ENCODE measurements at places on chromosomes 7 and 10.
A peak's percentile ranks its signal among the peaks of the same experiment; 100 is the strongest.

- peak; percentile 86 for DNase-seq
Measured at GRCh38 chr10:15585303-15585715, 134.4 kb downstream of the ITGA8 start.

DNA sequence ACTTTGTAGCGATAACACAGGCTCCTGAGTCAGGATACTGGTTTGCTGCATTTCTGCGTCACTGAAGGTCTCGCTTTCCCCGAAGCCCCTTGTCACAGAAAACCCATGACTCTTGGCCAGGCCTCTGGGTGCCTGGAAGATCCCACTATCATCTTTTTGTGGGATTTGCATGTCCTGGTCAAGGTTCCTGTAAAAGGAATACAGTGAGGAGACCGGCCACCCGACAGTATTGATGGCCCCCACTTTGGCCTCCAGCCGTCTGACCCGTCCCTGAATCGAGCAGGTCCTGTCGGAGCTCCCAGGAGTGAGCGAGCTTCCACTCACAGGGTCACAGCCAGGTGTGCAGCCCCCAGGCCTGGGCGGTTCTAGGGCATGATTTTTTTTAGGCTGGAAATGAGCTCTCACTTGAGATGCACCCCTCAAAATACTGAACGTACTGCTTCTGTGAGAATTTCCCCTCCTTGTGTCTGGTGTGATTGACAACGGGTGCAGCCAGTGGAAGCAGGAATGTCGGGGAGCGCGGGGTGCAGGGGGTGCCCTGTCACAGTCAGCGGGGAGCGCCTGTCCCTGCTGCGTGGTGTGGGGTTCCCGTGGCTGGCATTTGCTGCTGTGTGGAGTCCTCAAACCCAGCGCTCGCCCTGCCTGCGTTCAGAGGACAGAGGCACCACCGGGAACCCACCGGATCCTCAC lies 75.8 kb downstream of the DNAJB6 start:
- no peak for DNase-seq

DNA sequence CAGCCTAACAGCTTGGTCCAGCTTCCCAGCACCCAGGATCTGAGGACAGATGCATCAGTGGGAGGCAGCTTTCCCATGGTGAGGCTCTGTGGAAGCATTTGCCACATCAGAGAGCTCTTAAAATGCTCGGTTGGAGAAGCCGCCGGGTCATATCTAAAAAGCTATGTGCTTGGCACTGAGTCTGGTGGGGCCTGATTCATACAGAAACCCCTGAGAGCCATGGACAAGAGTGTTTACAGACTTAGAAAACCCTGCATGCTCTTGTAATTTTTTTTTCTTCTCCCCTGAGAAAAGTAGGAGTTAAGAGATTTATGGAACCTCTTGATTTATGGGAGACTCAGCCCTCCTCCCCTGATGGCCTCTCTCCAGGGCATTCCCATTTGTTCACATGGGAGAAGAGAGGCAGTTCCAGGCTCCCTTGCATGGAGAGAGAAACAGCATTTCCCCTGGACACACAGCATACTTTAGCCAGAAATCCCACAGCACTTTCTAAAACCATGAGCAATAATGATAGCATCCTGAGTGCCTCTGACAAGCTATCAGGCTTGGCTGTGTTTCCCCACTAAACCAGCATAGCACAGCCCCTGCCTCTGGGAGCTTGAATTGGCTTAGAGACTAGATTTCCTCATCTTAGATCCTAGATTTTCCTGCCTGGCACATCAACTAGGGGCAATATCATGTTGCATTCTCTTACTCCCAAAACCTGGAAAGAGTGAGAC lies 322.1 kb upstream of the AUTS2 start:
- no peak for DNase-seq

- DNase-seq, result no peak
Measured at GRCh38 chr10:71299071-71299785, 19.8 kb upstream of the SLC29A3 start.

GRCh38 chr10:6600224-6600987 lies 20.3 kb upstream of the PRKCQ start:
- no peak for DNase-seq

- DNase-seq, result no peak
Measured at GRCh38 chr7:95421000-95421846, 13.6 kb downstream of the PON2 start.

GRCh38 chr7:110790992-110791391 lies 299.9 kb upstream of the LRRN3 start:
- no peak for DNase-seq

DNA sequence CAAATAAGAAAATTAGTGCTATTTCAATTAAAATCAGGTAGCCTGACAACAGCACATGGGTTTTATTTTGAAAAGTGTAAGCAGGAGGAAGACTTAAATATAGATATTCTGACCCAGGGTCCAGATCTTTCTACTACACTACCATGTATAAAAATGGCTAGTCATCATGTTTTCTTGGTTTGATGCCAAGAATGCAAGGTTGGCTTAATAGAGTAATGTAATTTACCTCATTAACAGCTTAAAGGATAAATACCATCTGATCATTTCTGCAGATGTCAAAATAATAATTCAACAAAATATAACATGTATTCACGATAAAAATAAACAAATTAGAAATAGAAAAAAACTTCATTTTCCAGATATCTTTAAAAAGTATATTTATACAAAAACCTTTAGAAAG lies 39.4 kb downstream of the FRMD4A start:
- DNase-seq, result no peak

DNA sequence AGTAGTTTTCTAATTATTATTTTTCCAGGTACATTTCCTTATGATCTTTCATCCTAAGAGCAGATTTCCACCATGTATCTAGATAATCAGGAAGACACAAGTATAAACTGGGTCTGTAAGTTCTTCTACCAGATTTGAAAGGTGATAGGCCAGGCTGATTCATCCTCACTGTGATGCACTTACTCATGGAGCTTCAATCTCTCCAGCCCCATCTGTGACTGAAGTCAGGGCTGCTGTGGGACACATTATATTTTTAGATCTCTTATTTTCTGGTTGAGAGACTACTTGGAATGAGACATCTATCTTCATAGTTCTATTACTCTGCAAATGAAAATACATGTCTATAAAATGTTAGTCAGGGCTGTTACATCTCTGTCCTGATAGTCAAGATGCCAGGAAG lies 85.5 kb upstream of the SLC25A13 start:
- no peak for DNase-seq

DNA sequence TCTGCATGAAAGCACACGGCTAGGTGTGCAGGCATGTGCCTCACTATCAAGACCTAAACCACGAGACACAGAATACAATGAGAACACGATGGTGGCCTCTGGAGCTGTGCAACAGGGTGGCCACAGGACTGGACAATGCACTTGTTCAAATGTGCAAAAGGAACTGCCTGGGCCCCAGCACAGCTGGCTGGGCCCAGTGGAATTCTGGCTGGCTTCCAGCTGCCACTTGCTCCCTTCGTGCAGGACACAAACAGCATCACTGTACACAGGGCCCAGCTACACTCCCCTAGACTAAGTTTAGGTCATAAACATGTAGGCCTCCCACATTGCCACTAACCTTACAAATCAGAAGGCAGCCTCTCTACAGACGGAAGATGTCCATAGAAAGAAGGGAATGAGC lies 23.4 kb downstream of the DOCK4 start:
- no peak for DNase-seq

DNA sequence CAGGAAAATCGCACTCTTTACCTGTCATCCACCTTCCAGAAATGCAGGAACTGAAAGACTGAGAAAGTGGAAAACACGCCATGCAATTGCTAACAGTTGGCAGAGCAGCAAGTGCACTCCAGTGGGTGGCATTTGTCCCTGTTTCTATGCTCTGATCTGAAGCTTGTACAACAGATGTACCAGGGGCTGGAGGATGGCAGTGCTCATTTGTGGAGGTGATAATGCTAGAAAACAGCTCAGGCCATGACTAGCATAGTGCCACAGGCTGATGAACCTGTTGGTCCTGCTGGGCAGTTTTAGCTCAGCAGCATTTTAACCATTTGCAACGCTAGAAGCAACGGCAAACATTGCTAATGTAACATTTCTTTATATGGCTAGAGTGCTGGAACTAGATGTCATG lies 199.9 kb upstream of the NRP1 start:
- no peak for DNase-seq
